CD4-positive, alpha-beta memory T cell (primary cell): ENCODE measurements at places on chromosomes 5 and 9. TPM values are rescaled to one million over a fixed set of nuclear protein-coding genes. Genes with fewer than 3 reads are reported as not detected.

DNA sequence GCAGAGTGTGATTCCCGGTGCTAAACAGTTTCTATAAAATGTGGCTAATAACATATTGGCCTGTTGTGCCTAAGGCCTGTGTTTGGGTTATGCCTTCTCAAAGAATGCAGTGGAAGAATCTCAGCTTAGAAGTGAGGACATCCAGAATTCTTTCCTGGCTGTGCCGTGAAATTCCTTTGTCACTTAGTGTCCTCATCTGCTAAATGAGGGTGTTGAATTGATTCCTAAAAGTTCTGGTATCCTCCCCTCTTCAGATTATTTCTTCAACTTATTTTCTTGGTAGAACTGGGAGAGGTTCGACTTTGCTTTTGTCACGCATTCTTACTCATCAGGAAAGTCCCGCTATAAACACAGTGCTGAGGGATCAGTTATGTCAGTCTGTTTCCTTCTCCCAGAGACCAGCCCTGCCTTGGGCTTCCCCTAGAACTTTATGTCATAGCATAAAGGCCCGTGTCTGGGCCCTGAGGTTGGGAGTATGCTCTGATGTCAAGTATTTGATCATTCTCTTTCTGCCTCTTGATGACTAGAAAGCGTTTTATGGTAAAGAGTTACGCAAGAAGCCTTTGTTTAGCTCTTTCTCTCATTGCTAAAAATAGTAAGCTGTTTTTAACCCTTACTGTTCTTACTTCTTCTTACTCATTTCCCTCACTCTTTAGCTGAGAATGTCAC, 29.5 kb downstream of the MTAP start:
- no peak for DNase-seq

DNA sequence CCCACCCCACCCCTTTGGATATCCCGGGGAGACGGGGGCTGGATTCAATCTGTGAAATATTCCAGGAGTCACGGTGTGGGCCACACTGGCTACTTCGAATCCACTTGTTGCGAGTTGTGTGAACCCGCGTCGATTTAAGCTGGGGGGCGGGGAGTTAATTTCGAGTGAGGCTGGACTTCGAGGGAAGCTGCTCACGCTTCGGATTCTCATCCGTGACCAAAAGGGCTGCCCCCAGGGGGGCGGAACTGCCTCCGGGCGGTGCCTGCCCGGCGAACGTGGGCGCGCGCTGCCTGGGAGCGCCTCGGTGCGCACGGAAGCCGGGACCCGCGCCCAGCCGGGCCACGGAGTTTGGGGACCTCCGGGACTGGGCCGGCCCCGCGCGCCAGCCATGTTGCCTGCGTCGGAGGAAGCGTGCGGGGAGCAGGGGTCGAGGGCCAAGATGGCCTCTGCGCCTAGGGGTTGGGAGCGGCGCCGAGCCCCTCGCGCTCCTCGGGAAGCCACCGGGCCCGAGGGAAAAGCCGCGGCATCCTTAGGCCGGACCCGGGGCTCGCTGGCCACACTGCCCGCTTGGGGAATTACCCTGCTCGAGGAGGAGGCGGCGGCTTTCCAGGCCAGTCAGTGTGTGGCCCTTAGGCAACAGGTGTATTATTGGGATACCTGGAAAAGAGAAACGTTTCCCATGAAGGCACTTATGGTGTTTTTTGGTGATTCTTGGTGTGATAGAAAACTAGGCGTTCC, 975 bp downstream of the OCLN start:
- no peak for DNase-seq

- DNase-seq, result no peak
Measured at GRCh38 chr5:32018476-32019436, 155.4 kb downstream of the GOLPH3 start.

The SPATA31C2 gene
- polyA plus RNA-seq, result not detected
